Sigmoid colon (tissue), 7 donors: ENCODE measurements at places on chromosomes 4 and X.

DNA sequence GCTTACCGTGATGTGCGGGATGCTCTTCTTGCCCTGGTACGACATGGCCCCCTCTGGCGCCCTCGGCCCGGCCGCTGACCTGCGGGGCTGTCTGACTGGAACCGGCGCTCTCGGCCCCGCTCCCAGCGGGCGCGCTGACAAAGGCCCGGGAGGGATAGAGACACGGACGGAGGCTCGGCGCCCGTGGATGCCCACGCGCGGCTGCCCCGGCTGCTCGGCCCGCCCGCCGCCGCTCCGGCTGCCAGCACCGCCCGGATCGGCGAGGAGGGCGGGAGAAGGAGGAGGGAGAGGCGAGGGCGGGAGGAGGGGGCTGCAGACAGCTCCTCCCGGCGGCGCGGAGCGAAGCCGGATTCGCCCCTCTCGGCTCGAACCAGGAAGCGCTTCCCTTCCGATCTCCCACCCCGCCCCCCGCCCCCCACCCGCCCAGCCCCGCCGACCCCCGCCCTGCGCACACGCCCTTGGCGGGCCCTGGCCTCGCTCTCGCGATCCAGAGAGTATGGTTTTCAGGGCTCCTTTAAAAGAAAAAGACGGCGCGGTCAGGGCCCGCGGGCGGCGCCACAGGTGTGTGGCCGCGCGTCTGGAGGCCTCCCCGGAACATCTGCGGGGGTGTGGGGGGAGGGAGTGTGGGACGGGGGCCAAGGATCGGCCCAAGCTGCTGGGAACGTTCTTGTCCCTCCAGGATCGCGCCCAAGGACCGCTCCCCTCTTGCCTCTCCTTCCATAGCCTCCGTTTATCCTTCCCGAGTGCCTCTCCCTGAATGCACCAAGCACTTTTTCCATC, 4.5 kb downstream of the CRMP1 start:
- peak overlapping the region; percentile 57 for H3K4me3 ChIP-seq
- H3K27me3 ChIP-seq = peaks cover 65% of the 10 kb centered on the region
- no peaks in the 10 kb centered on the region for H3K36me3 ChIP-seq
- no peak for DNase-seq
- no peak overlapping the region for H3K27ac ChIP-seq
- H3K4me1 ChIP-seq = peaks cover 38% of the 10 kb centered on the region

DNA sequence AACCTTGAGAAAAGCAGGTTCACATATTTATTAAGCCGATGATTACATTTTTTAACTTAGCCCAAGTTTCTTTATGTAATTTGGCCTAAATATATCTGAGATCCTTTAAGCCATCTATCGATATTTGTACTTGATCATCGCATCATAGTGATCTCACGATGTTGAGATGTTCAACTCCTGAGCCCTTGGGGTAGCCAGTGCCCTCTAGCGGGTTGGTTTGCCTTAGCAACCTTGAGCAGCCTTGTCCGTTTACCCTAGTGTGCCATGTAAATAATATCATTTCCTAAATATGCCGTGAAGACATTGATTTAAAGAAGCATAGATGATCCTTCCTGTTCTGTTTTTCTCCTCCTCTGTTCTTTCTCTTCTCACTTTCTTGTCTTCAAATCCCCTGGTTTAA, 432.2 kb downstream of the RPA4 start:
- no peak for DNase-seq
- H3K27ac ChIP-seq = no peak overlapping the region
- H3K4me1 ChIP-seq = no peaks in the 10 kb centered on the region
- H3K36me3 ChIP-seq = no peaks in the 10 kb centered on the region
- H3K27me3 ChIP-seq = no peaks in the 10 kb centered on the region
- H3K4me3 ChIP-seq = no peak overlapping the region

GRCh38 chr4:15675356-15675755, 6.3 kb upstream of the FAM200B start:
- H3K27ac ChIP-seq = no peak overlapping the region
- DNase-seq = no peak
- no peaks in the 10 kb centered on the region for H3K36me3 ChIP-seq
- no peak overlapping the region for H3K4me3 ChIP-seq
- H3K4me1 ChIP-seq = no peaks in the 10 kb centered on the region

GRCh38 chr4:3666263-3666662, 99.9 kb upstream of the ADRA2C start:
- H3K4me3 ChIP-seq = no peak overlapping the region
- H3K27ac ChIP-seq = no peak overlapping the region
- H3K27me3 ChIP-seq = no peaks in the 10 kb centered on the region
- H3K4me1 ChIP-seq = no peaks in the 10 kb centered on the region
- no peaks in the 10 kb centered on the region for H3K36me3 ChIP-seq

GRCh38 chrX:40867352-40867751, 132.0 kb upstream of the MED14 start:
- no peaks in the 10 kb centered on the region for H3K27me3 ChIP-seq
- no peak overlapping the region for H3K4me3 ChIP-seq
- DNase-seq = no peak

DNA sequence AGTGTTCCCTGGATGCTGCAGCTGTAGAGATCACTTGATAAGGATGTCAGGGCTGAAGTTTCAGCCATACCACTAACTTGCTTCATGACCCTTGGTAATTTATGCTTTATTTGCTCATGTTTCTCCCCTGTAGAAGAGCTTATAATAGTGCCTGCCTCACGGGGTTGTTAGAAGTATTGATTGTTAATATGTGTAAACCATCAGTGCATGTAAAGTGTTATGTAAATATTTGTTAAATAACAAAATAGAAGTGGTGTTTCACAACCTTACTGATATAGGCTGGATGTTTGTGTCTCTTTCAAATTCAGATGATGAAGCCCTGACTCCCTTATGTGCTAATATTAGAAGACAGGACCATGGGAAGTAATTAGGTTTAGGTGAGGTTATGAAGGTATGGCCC, 1.5 kb upstream of the CXCL2 start:
- H3K27ac ChIP-seq = no peak overlapping the region
- DNase-seq = no peak
- H3K4me3 ChIP-seq = no peak overlapping the region
- H3K27me3 ChIP-seq = no peaks in the 10 kb centered on the region

- H3K27ac ChIP-seq = peak overlapping the region; percentile 60
- H3K4me3 ChIP-seq = no peak overlapping the region
- no peaks in the 10 kb centered on the region for H3K27me3 ChIP-seq
- H3K4me1 ChIP-seq = no peaks in the 10 kb centered on the region
- no peaks in the 10 kb centered on the region for H3K36me3 ChIP-seq
These were observed 102.3 kb downstream of the MID1 start for GRCh38 chrX:10518073-10518472.

GRCh38 chr4:2363951-2364653, 54.3 kb downstream of the ZFYVE28 start:
- H3K27ac ChIP-seq = peak overlapping the region; percentile 46
- DNase-seq = peak; percentile 56
- H3K36me3 ChIP-seq = no peaks in the 10 kb centered on the region
- H3K27me3 ChIP-seq = no peaks in the 10 kb centered on the region

DNA sequence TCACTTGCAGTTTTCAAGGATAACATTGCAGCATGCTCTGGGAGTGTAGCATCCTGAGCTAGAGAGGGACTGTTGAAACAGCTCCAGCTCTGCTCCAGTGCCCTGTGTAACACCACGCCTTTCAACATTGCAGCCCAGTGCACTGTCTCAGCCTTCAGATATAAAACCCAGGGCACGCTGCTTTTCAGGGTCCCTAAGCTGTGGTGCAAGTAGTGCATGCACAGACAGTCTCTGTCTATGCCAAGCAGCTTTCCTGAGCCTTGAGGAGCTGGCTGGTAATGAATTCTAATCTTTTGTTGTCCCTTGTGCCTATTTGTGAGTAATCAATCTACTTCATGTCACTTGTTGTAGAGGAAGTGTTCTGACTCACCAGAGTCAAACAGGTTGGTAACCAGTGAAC, 897.0 kb downstream of the ARAP2 start:
- DNase-seq = no peak
- H3K36me3 ChIP-seq = no peaks in the 10 kb centered on the region
- no peaks in the 10 kb centered on the region for H3K4me1 ChIP-seq
